ENCODE measurements at places on chromosomes 3 and 15.

DNA sequence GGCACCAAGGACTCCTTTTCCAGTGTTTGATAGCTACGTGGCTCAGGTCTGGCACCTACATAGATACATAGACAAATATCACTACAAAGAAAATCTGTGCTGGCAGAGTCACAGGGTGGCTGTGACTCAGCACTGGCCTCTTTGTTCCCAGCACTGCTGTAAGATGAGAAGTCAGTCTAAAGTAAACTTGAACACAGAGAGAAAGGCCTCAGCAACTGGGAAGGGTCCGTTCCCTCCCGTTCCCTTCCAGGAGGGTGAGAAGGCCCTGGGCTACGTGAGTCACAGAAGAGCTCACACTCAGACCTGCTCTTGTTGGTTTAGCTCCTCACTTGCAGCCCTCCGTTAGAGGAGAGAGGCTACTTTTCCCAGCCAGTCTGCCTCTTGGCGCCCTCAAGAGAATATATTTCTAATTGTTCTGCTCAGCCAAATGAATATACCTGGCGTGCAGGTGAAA is 23.1 kb downstream of the ANXA2 start:
- peak; percentile 87 for DNase-seq

DNA sequence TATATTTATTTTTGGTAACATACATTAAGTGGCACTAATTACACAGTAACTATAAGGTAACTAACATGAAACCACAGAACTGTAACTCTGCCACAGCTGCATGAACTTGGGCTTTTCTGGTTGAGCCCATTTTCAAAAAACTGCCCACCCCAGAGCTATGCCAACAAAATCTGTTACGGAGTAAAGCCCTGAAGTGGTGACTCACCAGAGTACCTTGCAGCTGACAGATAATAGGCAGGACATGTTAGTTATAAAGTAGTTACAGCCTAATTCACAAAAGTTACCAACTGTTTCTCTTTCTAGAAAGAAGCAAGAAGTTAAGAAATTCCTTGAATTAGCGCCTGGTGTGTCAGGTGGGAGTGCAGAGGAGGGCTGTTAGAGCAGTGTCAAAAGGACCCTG is 1.5 kb upstream of the GPX1 start:
- DNase-seq, result no peak

GRCh38 chr3:186025161-186025560 is 83.7 kb downstream of the ETV5 start:
- DNase-seq, result no peak

DNA sequence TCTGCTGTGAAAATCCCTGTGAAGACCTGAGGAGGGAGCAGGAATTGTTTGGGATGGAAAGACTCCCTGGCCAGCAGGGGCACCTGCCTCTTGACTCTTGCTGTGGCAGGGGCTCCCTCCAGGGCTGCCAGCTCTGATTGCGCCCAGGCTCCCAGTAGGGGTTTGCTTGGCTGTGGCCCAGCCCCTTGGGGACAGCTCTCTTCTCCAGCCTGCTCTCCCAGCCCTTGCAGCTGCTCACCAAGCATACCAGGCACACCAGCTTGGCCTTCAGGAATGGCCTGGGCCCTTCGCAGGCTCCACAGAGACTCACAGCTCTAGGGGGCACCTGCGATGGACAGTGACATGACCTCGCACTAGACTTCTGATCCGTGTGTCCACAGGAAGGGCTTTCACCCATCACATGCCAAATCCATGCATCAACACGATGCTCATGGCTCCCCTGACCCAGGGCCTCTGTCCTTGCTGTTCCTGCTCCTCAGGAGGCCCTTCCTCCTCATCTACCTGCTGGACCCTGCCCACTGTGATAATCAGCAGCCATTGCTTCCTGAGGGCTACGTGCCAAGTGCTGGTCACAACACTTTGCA is 61.8 kb downstream of the SCN5A start:
- no peak for DNase-seq

DNA sequence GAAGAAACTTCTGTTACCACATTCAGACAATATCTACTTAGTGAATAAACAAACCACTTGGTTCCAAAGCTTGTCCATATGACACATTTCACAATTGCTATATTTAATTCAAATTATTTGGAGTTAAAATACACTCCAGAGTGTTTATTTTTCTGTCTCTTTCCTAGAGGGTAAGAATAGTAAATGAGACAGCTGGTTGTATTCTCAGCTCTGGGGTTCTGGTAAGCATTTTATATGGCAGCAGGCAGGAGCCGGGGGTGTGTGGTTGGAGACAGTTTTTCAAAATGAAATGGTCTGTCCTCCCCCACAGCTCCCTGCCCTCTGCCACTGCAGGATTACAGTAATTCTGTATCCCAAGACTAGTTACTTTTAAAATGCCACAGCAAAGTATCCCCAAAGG is 10.9 kb upstream of the SEC61A1 start:
- DNase-seq, result no peak

Measured in DMS153 (cell line).